ENCODE measurements at places on chromosomes 3 and 15.

DNA sequence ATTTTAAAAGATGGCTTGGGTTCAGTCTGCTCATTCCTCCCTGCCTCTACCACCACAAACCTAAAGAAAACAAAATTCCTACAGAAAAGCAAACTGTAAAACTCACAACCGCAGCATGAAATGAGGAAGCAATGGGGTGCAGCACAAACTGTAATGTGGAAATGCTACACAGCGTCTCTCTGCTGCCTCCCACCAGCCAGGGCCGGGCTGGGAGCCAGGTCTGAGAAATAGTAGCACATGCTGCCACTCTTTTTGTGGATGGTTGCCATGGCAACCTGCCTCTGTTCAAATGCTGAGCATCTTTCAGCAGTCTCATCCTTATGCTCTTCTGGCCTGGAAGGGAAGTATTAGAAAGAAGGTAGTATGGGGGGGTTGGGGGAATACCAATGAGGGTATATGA, 55.4 kb downstream of the EOMES start:
- DNase-seq, result peak; percentile 10

GRCh38 chr15:59170295-59171066, 36.2 kb upstream of the LDHAL6B start:
- no peak for DNase-seq

DNA sequence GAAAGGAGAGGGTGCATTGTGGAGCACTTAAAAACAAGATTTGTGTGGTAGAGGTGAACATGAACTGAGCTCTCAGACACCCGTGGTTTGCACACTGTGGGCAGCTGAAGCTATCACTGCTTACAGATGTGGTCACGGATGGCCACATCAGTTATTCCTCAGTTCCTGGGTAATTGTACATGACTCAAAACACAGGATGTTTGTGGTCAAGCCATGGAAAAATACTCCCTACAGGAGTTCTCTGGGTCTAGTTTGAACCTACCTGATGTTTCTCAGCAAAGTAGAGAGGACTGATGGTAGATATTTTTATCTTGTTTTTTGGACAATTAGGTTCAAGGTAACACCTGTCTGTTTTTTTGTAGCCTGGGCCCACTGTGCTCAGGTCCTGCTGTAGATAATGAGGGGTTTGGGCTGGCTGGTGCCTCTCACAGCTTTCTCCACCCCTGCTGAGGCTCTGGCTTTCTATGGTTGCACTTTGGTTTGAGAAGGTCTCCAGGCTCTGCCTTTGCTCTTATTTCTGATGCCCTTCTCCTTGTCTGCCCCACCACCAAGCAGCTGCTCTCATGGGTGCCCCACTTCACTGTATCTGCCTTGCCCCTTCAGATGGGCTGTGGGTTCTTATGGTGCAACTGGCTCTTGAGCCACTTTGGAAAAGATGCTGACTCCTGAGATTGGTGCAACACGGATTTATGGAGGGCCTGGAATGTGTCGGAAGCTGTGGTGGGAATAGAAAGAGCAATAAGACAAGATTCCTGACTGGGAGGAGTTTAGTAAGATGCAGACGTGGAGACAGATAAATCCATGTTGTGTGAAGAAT, 40.1 kb downstream of the CDCP1 start:
- peak; percentile 64 for DNase-seq

DNA sequence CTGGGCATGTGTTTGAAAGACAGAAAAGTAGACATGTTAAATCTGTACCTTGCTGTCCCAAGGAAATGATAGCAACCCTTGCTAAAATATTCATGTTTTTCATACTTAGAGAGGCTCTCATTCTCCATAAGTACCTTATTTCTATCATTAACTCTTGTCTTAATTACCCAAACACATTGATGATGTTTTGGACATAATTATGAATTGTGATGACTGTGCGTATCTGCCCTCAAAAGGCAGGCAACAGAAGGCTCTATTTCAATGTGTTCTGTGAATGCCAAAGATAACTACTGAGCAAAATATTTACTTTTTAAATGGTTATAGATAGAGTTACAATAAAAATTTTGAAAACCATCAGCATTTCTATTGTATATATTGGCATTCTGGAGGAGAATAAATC, 1263.8 kb downstream of the ZPLD1 start:
- no peak for DNase-seq

GRCh38 chr15:45133561-45133920, 3.7 kb downstream of the DUOX1 start:
- no peak for DNase-seq

Measured in CD4-positive, alpha-beta T cell treated with Interleukin-10 for 1 hour (primary cell).